Vagina (tissue), 2 donors: ENCODE measurements at places on chromosomes 1 and 21. TPM values are rescaled to one million over a fixed set of nuclear protein-coding genes. Genes with fewer than 3 reads are reported as not detected.

DNA sequence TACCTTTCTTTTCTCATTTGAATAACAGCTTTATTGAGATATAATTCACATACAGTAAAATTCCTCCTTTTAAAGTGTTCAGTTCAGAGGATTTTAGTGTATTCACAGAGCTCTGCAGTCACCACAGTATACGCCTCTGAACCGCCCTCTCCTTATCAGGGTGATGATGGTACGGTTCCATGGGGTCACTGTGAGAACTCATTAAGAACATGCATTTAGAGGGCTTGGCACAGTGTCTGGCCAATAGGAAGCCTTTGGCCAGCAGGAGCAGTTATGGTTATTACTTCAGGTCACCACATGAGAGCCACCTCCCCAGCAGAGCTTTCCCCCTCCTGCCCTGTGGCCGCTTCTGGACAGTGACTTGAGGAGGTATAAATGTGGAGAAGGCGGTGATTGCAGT, 27.3 kb downstream of the KCNQ4 start:
- no peak overlapping the region for H3K4me3 ChIP-seq
- no peaks in the 10 kb centered on the region for H3K36me3 ChIP-seq
- peaks cover 14% of the 10 kb centered on the region for H3K4me1 ChIP-seq
- H3K27me3 ChIP-seq, result no peaks in the 10 kb centered on the region

DNA sequence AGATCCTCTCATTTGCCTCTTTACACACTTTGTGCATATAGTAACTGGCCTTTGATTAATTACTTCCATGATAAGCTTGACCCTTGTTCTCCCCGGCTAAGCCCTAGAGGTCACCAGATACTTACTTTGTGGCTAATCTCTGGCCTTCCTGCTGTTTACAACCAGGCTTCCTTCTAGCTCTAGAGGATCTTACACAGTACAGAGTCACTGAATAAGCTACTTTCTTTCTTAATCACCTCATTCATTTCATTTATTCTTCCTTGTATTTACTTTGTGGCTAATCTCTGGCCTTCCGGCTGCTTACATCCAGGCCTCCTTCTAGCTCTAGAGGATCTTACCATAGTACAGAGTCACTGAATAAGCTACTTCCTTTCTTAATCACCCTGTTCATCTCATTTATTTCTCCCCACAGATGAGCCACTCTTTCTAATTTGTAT, 144.3 kb upstream of the C1orf21 start:
- H3K27ac ChIP-seq, result no peak overlapping the region
- no peaks in the 10 kb centered on the region for H3K27me3 ChIP-seq
- H3K4me1 ChIP-seq, result no peaks in the 10 kb centered on the region
- no peaks in the 10 kb centered on the region for H3K36me3 ChIP-seq
- DNase-seq, result no peak

- H3K4me3 ChIP-seq, result peak overlapping the region; percentile 12
- H3K36me3 ChIP-seq, result no peaks in the 10 kb centered on the region
- H3K27ac ChIP-seq, result peak overlapping the region; percentile 72
- no peaks in the 10 kb centered on the region for H3K27me3 ChIP-seq
- no peak for DNase-seq
These were observed 25.3 kb upstream of the PEF1 start for GRCh38 chr1:31669786-31670592.

DNA sequence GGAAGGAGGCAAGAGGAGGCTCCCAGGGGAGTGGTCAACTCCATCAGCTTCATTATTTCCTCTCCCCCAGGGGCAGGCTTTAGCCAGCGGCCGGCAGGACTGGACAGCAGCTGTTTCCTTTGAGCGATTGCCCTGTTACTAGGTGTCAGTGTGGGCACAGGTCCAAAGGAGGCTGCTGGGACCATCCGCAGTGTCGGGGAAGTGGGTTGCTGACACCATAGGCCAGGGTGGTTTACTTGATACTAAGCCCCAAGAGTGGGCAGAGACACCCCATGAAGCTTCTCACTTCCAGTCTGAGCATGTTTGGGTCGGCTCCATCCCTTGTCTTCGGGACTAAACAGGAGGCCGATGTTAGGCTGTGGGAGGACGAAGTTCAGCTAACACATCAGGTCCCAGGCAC, 63.6 kb downstream of the KAZN start:
- DNase-seq, result no peak
- no peaks in the 10 kb centered on the region for H3K27me3 ChIP-seq
- H3K27ac ChIP-seq, result peak overlapping the region; percentile 19
- peaks cover 10% of the 10 kb centered on the region for H3K4me1 ChIP-seq
- no peak overlapping the region for H3K4me3 ChIP-seq

- H3K4me3 ChIP-seq, result peak overlapping the region; percentile 51
- no peaks in the 10 kb centered on the region for H3K27me3 ChIP-seq
- H3K27ac ChIP-seq, result no peak overlapping the region
- H3K4me1 ChIP-seq, result peaks cover 34% of the 10 kb centered on the region
These were observed 995 bp upstream of the KIF26B start for GRCh38 chr1:245153552-245154428.

GRCh38 chr1:26961826-26962225, 1.6 kb upstream of the KDF1 start:
- peaks cover 10% of the 10 kb centered on the region for H3K27me3 ChIP-seq
- H3K27ac ChIP-seq, result no peak overlapping the region
- no peak overlapping the region for H3K4me3 ChIP-seq
- DNase-seq, result no peak
- H3K4me1 ChIP-seq, result peaks cover 12% of the 10 kb centered on the region

DNA sequence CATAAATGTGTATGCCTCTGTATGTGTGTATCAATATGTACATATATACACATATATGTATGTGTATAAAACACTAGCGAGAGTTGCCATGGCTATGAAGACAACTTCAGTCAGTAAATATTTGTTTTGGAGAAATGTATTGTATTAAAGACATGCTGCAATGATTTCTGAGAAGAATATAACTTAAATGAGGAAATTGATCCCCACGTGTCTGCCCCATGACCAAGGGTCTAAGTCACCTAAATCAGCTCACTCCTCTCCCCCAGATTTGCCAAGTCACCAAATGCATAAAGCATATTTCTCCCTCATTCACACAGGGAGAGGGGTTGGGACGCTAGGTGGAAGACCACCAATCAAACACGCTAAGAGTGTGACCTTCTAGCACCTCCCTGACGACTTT, 58.3 kb upstream of the LYST start:
- H3K4me1 ChIP-seq, result peaks cover 33% of the 10 kb centered on the region
- H3K4me3 ChIP-seq, result no peak overlapping the region
- H3K27ac ChIP-seq, result no peak overlapping the region
- DNase-seq, result no peak

- H3K27ac ChIP-seq, result peak overlapping the region; percentile 89
- no peaks in the 10 kb centered on the region for H3K36me3 ChIP-seq
- peak overlapping the region; percentile 67 for H3K4me3 ChIP-seq
- no peaks in the 10 kb centered on the region for H3K27me3 ChIP-seq
These were observed 948 bp downstream of the TXLNA start for GRCh38 chr1:32180186-32181060.

Gene SLC44A3
- total RNA-seq, result 6.6 TPM

- H3K27ac ChIP-seq, result peak overlapping the region; percentile 8
- H3K4me3 ChIP-seq, result no peak overlapping the region
- H3K27me3 ChIP-seq, result no peaks in the 10 kb centered on the region
- H3K36me3 ChIP-seq, result peaks cover 5% of the 10 kb centered on the region
These were observed 83.6 kb downstream of the SLC66A1 start for GRCh38 chr1:19395678-19396192.

DNA sequence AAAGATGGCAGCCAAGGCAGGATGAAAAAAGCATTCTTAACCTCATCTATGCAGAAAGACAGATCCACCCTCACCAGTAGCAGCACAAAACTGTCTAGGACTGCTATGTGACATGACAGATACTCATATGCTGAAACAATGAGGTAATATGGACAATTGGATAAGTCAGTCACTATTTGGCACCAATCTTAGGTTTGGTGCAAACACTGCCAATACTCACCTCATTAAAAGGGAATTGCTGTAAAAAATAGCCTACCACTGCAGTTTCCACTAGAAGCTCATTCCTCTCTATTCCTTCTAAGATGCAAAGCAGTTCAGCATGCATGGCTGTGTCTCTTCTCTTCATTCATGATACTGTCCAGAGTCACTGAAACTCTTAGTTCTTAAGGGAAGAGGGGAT, 91.7 kb downstream of the TBX15 start:
- no peak overlapping the region for H3K4me3 ChIP-seq
- DNase-seq, result no peak
- H3K27ac ChIP-seq, result no peak overlapping the region
- H3K36me3 ChIP-seq, result no peaks in the 10 kb centered on the region

Gene ARMH1
- not detected for total RNA-seq

Gene LDLRAD1
- not detected for total RNA-seq

- peaks cover 3% of the 10 kb centered on the region for H3K27me3 ChIP-seq
- H3K27ac ChIP-seq, result no peak overlapping the region
- H3K36me3 ChIP-seq, result no peaks in the 10 kb centered on the region
- no peak overlapping the region for H3K4me3 ChIP-seq
- no peak for DNase-seq
- no peaks in the 10 kb centered on the region for H3K4me1 ChIP-seq
These were observed 78.9 kb upstream of the C1orf174 start for GRCh38 chr1:3978990-3979325.

DNA sequence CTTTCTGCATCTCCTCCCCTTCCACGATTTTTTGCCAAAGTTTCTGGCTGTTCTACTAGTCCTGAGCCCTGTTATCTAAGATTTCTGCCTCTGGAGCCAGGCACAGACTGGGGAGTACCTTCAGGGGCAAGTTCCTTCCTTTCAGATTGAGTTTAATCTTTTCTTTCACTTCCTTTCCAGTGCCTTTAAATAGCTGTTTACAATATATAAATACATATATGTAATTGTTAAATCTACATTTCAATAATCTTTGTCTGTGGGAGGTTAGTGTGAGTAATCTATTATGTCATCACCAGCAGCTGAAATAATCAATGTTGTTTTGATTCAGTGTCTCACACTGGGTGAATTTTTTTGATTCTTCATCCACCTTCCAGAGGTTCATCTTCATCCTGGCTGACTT, 31.8 kb downstream of the DIPK1A start:
- H3K4me1 ChIP-seq, result peaks cover 13% of the 10 kb centered on the region
- H3K27ac ChIP-seq, result no peak overlapping the region
- no peaks in the 10 kb centered on the region for H3K36me3 ChIP-seq
- no peak for DNase-seq

GRCh38 chr1:234633246-234634003, 23.4 kb upstream of the IRF2BP2 start:
- DNase-seq, result no peak
- H3K4me3 ChIP-seq, result no peak overlapping the region
- H3K27ac ChIP-seq, result no peak overlapping the region

- peaks cover 18% of the 10 kb centered on the region for H3K4me1 ChIP-seq
- H3K4me3 ChIP-seq, result no peak overlapping the region
- H3K36me3 ChIP-seq, result no peaks in the 10 kb centered on the region
- H3K27me3 ChIP-seq, result no peaks in the 10 kb centered on the region
- no peak for DNase-seq
- H3K27ac ChIP-seq, result peak overlapping the region; percentile 86
These were observed 125.9 kb downstream of the RIPK4 start for GRCh38 chr21:41640748-41641509.

GRCh38 chr1:232511172-232511571, 118.8 kb downstream of the SIPA1L2 start:
- H3K27me3 ChIP-seq, result no peaks in the 10 kb centered on the region
- H3K36me3 ChIP-seq, result no peaks in the 10 kb centered on the region
- peaks cover 15% of the 10 kb centered on the region for H3K4me1 ChIP-seq
- no peak overlapping the region for H3K27ac ChIP-seq
- no peak overlapping the region for H3K4me3 ChIP-seq
- no peak for DNase-seq

- H3K4me3 ChIP-seq, result no peak overlapping the region
- no peaks in the 10 kb centered on the region for H3K27me3 ChIP-seq
- no peak for DNase-seq
- no peaks in the 10 kb centered on the region for H3K4me1 ChIP-seq
These were observed 50.6 kb upstream of the COG2 start for GRCh38 chr1:230591678-230592077.

GRCh38 chr1:59666106-59666505, 148.6 kb upstream of the HOOK1 start:
- no peak overlapping the region for H3K27ac ChIP-seq
- H3K4me1 ChIP-seq, result peaks cover 20% of the 10 kb centered on the region
- no peaks in the 10 kb centered on the region for H3K36me3 ChIP-seq
- H3K4me3 ChIP-seq, result no peak overlapping the region
- no peaks in the 10 kb centered on the region for H3K27me3 ChIP-seq

DNA sequence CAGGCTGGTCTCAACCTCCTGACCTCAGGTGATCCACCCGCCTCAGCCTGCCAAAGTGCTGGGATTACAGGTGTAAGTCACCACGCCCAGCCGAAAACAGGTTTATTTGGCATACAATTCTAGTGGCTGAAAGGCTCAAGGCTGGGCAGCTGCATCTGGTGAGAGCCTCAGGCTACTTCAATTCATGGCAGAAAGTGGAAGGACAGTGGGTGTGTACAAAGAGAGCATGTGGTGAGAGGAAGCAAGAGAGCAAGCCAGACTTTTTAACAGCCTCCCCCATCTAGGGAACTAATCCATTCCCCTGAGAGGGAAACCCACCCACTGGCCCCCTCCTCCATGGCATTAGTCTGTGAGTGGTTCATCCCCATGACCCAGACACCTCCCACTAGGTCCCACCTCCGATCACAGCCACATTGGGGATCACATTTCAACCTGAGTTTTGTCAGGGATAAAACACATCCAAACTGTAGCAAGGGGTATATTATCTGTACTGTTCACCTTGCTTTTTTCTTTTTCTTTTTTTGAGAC, 9.5 kb downstream of the BMP8A start:
- DNase-seq, result no peak
- no peak overlapping the region for H3K27ac ChIP-seq
- H3K27me3 ChIP-seq, result no peaks in the 10 kb centered on the region
- no peaks in the 10 kb centered on the region for H3K4me1 ChIP-seq
- H3K36me3 ChIP-seq, result no peaks in the 10 kb centered on the region

Gene ZNF695
- total RNA-seq, result 0.49 TPM

GRCh38 chr1:152325111-152325510, at the start of gene FLG:
Gene FLG (minus strand): TSS chr1:152325239. CDS start chr1:152315456, 9,783 bp downstream.
- H3K27ac ChIP-seq, result no peak within 1 kb of the TSS
- H3K4me3 ChIP-seq, result no peak within 1 kb of the TSS
- no peaks in the 10 kb centered on the region for H3K36me3 ChIP-seq
- no peaks in the 10 kb centered on the region for H3K27me3 ChIP-seq

DNA sequence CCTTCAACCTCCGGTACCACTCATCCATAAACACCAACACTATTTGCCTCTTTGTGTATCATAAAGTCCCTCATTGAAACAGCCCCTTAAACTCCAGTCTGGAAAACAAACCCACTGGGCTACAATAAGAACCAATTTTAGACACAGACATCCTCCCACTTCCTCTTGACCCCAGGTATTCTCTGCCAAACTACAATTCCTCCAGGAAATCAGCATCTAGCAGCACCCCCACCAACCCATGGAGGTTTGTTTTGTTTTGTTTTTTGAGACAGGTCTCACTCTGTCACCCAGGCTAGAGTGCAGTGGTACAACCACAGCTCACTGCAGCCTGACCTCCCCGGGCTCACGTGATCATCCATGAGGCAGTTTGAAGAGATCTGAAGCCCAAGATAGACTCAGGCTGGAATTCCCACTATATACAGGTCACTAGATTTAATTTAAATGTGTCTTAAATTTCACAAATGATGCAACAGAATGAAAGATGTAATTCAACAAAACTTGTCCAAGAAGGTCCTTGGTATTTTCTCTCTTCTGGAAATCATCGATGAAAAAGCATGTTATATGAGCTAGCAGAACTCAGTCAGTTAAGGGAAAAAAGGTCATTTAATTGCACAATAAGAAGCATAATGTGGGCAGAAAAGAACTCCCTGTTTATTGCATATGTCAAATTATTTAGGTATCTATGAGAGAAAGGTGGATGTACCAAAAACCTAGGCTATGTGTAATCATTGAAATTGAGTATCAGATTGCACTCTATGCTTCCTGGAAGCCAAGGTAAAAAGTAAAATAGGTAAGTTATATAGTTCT, 30.3 kb downstream of the TCP10L start:
- H3K4me1 ChIP-seq, result no peaks in the 10 kb centered on the region
- no peak overlapping the region for H3K4me3 ChIP-seq
- H3K36me3 ChIP-seq, result no peaks in the 10 kb centered on the region
- no peaks in the 10 kb centered on the region for H3K27me3 ChIP-seq

Gene BTBD8
- 6.1 TPM for total RNA-seq
